ENCODE measurements at places on chromosomes 5 and 9.

- DNase-seq: no peak
These were observed at the start of gene PCDHB14 for GRCh38 chr5:141223112-141223783. PCDHB14 (plus strand) TSS chr5:141223343; CDS start chr5:141223506, 163 bp downstream.

GRCh38 chr5:136926073-136926472 lies 560.7 kb upstream of the TRPC7 start:
- DNase-seq: no peak

DNA sequence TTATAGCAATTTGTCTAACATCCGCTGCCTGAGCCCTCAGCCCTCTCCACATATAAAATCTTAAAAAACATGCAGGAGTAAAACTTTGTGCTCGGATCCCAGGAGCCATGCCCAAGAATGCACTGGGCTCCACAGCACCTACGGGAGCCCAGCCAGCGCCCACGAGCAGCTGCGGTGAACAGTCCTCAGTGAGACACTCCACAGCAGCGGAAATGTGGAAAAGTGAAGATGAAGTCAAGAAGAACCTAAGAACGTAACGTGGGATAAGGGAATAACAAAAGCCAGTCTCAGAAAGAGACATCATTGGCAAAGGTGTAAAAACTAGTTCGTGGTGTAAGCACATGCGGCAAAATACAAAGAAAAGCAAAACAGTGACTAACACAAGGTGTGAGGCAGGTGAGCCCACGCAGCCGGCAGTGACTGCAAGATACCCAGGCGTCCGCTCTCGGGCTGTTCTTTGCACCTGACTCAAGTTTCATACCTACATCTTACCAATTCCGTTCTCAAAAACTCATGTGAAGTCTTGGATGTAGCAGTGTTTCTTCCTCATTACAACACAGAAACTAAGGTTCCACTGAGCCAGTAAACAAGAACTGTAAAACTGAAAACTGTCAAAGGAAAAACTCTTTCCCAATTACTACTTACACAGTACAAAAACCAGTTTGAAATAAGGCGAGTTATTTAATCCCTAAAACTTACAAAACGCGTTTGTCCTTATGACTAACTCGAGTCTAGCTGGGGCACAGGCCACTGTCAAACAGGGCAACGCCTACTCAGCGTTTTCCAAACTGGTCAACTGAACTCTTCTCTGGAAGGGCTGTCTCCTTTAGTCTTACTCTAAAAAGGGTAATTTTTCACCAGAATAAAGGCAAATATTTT lies 1.7 kb downstream of the CAMSAP1 start:
- DNase-seq: no peak

GRCh38 chr5:43548358-43548757 lies 8.5 kb downstream of the PAIP1 start:
- DNase-seq: no peak

DNA sequence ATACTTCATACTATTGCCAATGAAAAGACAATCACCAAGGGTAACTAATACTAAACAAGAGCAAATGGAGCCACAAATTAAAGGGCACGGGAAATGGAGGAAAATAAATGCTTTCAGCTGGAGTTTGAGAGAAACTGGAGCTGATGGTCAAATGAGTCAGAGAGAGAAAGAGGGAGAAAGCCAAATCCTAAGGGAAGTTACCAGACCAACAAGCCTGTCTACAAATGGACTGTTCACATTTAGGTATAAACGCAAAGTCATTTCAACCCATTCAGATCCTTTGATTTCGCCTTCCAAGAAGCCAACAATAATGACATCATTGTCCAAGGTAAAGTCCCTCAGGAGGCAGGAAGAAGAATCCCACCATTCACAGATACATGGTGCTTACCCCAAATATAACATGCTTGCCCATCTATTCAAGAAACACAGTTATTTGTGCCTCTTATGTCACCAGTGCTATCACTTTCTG lies 351.8 kb downstream of the RAB3C start:
- DNase-seq: no peak

DNA sequence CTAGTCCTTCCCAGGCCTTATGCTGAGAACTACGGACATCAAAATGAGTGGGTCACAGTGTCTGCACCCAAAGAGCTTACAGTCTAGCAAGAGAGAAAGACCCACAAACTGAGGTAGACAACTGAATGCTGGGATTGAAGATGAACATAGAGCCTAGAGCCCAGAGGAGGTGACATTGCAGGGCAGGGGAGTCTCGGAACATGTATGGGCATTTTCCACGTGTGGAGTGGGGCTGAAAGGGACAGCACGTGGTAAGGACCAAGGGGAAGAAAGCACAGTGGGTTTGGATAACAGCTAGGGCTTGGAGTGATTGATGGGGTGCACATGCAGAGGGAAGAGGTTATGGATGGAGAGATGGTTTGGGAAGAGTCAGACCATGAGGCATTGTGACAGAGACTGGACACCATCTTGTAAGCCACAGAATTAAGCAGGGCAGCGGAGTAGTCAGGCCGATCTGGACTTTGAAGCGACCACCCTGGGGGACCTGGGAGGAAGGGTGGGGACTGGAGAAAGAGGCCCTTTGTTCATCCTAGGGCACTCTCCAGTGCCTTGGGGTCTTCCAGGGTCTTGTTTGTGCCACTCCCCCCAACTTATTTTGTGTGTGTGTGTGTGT lies 47.5 kb upstream of the SH3PXD2B start:
- no peak for DNase-seq

DNA sequence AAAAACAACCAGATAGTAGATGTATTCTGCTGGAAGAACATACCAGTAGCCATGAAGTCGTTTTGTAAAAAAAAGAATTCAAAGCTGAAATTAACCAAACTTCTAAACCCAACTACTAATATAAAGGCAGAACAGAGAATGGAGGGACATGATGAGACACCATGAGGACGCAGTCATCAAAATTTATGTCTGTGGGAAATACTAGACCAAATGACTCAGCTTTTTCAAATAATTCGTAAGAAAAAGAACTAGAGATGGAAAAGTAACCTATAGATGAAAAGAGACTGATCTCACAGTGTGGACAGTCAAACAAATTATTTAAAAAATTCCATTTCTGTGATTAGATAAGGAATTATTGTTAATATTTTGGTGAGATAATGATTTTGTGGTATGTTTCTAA lies 10.3 kb downstream of the TTC23L start:
- DNase-seq: no peak

DNA sequence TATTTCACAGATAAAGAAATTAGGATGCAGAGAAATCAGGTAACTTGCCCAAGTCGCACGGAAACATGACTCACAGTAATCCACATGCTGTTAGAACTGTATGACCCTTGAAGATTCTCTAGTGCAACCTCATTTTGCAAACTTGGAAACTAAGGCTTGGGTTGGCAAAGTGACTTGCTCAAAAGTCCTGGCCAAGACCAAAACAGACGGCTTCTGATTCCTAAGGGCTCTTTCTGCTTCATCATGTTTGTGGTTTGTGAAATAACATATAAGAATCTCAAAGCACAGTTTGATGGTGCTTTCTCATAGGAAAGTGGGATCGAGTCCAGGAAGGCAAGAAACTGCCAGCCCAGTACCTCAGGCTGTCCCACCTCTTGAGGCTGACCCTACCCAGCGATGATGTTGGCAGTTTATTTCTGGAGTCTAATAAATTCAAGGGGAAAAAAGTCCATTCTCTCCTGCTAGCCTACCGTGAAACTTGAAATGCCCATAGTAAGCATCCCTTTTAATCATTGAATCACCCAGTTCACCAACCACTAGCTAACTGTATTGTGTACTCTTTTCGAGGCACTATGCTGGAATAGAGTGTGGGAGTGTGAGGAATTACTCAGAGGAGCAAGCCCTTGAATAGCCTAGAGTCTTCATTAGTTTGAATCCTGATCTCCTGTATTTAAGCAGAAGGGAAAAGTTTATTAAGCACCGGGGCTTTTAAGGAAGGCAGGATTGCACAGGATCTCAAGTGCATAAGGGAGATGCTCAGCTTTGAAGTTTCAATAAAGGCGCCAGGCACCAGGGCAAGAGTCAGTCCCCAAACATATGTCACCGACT lies 14.1 kb downstream of the CAPSL start:
- no peak for DNase-seq

GRCh38 chr5:7978991-7979390 lies 110.0 kb downstream of the MTRR start:
- no peak for DNase-seq

DNA sequence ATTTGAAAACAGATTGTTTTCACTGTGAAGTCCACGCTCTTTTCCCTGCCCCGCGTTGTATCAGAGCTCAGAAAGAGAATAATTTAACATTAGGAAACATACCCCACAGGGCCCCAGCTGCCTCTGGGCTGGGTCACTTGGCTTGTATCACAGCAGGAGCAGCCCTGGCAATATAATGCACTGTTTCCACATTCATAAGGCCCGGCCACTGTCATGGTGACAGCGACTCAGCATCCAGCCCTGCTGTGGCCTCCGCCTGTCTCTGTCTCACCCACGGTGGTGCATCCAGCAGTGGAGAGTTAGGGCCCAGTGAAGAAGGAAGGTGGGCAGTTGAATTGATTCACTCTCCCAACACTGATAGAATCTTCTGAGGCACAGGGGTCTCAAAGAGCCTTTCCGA lies 188.9 kb downstream of the NSG2 start:
- no peak for DNase-seq

DNA sequence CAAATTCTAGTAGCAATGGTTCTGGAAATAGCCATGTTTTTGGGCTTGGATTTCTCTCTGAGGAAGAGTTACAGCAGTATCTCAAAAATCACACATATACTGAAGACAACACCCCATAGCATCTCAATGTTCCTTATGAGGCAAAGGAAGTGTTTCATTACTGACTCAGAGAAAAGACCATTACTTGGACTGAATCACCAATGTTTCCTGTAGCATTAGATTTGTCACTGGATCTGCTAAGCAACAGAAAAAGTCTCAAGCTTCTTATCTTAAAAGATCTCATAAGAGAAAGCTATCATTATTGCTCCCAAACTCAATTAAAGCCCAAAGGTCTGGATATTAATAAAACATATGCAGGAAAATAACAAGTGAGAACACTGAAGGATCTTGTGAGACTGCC lies 272.4 kb downstream of the ADAMTS6 start:
- no peak for DNase-seq

DNA sequence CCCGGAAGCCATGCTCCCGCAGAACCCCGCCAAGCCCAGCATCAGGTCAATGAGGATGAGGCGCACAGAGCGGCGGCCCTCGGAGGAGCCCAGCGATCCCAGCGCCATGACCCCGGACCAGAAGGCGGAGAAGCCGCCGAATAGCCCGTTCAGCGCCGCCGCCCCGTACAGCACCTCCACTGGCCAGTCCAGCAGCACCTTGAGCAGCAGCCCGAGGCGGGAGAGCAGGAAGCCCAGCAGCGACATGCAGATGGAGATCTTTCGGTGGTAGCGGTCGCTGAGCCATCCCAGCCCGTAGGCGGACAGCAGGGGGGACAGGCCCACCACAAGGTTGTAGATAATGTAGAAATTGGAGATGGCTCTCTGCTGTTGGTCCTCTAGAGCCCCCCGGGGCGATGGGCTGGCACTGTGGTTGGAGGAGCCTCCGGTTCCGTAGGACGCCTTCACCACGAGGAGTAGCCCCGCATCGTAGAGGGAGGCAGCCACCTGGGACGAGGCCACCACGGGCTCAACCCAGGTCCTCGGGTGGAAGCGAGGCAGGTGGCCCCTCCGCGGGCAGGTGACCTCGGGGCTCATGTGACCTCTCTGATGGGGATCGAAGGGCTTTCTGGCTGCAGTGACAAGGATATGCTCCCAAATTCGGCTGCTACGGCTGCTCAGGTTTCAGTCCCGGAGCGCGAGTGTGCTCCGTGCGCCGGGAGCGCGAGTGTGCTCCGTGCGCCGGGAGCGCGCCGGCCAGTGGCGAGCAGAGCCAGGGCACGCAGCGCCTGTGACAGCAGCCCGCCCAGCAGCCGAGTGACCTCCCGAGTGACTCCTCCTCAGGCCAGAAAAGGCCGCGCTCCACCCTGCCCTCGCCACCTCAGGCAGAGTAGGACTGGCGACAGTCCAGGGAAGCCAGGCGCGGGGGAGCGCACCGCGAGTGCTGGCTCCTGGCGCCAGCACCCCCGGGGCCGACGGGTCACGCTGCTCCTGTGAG lies at the start of gene SLC46A2:
SLC46A2 (minus strand) TSS at position 771 of the 976 bp plus-strand sequence; CDS start at position 576, 195 bp downstream.
- no peak for DNase-seq

GRCh38 chr5:80083101-80083890 lies 48.1 kb downstream of the THBS4 start:
- peak; percentile 80 for DNase-seq

DNA sequence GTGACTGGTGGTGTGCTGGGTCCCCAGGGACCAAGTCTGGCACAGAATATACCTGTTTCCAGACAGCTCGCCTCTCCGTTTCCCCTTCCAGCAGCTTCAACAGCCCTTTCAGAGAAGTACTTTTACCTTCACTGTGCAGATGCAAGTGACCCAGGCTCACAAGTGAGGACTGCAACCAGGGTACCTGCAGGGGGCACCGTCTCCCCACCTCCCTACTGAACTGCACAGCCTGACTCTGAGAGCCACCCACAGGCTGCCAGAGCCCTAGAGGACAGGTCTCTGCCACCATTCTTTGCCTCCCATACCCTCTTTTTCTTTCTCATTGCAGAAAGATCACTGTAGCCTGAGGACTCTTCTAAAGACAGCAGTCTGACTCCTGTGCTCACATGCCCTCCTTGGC lies 15.4 kb downstream of the IL9 start:
- no peak for DNase-seq

DNA sequence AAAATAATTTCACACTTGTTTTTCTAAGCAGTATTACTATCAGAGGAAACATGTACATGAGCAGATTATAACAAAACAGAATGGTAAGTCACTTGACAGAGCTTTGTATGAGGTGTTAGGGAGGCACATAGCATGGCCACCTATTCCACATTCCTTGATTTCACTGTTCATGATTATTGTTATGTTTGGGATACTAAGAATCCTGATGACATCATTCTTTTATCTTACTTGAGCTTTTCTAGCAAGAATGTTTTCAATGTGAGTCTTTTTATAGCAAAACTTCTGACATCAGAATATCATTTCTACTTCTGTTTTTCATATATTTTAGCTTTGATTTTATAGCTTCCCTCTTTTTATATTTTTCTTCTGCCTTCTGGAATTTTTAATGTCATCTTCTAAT lies 208.2 kb downstream of the DMRTA1 start:
- DNase-seq: no peak

GRCh38 chr5:152503206-152503605 lies 98.1 kb upstream of the NMUR2 start:
- no peak for DNase-seq

GRCh38 chr9:115900698-115901097 lies 252.9 kb upstream of the PAPPA start:
- no peak for DNase-seq

GRCh38 chr9:18379073-18379811 lies 94.7 kb upstream of the ADAMTSL1 start:
- DNase-seq: no peak

DNA sequence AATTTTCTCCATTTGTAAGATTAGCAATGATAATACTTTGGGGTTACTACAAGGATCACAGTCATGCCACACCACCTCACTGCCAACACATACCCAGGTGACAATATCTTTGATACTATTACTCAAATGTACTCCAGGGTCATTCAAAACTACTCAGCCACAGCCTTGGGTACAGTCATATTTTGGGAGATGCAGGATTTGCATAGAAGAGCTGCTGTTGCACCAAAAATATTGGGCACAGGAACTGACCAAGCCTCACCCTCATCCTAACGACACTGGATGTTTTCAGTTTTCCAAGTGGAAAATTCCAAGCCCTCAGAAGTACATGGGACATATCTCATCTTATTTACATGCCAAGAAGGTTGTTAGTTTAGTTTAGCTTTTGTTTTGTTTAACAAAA lies 120.9 kb upstream of the C6 start:
- DNase-seq: no peak
